Motor neuron (in vitro differentiated cells): ENCODE measurements at places on chromosomes 12 and 14. TPM values are rescaled to one million over a fixed set of nuclear protein-coding genes. Genes with fewer than 3 reads are reported as not detected.
A peak's percentile ranks its signal among the peaks of the same experiment; 100 is the strongest.

TMEM63C gene
- 12.4 and 16.6 TPM in 2 replicates for total RNA-seq

SIX1 gene
- total RNA-seq = 16.4 and 26.3 TPM in 2 replicates

P2RX2 gene
- total RNA-seq = 0.34 TPM in 1 of 2 replicates, not detected in the other

TAOK3 gene
- total RNA-seq = 41.0 and 43.9 TPM in 2 replicates

DNA sequence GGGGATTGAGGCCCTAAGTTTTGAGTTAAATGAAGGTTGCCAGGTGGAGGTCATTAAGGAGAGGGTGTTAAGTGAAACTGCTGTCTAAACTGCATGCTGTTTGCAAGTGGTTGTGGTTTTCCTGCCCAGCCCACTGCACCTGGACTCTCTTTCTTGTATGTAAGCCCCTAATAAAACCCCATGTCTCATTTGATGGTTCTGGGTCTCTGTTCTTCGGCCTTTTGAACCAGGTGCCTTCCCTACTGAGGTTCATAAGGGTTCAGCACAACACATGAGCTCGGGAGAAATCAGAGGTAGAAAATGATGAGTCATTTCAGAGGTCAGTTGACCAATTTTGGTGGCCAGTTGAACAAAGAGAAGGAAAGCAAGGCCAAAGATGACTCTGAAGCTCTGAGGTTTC lies 382.5 kb downstream of the RPS29 start:
- ATAC-seq = no peak

- peak; percentile 80 for ATAC-seq
Measured at GRCh38 chr12:15532364-15532977, 210.2 kb downstream of the PTPRO start.

- no peak for ATAC-seq
Measured at GRCh38 chr14:24370748-24371147, 2.8 kb downstream of the NFATC4 start.
